ENCODE measurements at places on chromosomes 4 and X.
A peak's percentile ranks its signal among the peaks of the same experiment; 100 is the strongest.

DNA sequence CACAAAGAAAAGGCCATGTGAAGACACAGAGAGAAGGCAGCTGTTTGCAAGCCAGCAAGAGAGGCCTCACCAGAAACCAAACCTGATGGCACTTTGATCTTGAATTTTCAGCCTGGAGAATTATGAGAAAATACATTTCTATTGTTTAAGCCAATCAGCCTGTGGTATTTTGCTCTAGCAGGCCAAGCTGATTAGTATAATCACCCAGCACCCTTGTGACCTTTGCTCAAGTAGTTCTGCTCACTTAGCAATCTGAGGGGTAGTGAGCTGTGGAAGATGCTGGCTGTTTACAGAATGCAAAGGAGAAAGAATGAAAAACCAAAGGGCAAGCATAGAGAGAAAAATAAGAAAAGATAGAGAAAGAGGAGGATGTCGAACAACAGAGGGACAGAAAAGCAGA is 396.4 kb upstream of the BOD1L1 start:
- no peak for DNase-seq

GRCh38 chr4:87093443-87094123 is 126.8 kb downstream of the KLHL8 start:
- peak; percentile 26 for DNase-seq

DNA sequence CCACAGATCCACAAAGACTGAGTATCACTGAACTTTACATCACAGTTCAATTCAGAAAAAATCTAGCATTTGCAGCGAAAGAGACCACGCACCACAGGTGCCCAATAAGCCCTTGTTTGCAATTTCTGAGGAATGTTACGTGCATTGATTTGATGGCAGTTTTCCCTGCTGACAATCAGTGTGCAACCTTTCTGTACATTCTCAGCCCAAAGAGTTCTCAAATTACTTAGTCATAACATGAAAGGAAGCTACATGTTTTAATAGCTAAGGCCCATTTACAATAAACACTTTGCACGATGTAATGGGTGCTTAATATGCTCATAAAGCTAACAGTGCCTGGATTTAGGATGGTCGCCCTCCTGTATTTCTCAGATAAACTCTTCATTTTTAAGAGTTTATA is 47.9 kb downstream of the PTCHD1 start:
- DNase-seq, result no peak

DNA sequence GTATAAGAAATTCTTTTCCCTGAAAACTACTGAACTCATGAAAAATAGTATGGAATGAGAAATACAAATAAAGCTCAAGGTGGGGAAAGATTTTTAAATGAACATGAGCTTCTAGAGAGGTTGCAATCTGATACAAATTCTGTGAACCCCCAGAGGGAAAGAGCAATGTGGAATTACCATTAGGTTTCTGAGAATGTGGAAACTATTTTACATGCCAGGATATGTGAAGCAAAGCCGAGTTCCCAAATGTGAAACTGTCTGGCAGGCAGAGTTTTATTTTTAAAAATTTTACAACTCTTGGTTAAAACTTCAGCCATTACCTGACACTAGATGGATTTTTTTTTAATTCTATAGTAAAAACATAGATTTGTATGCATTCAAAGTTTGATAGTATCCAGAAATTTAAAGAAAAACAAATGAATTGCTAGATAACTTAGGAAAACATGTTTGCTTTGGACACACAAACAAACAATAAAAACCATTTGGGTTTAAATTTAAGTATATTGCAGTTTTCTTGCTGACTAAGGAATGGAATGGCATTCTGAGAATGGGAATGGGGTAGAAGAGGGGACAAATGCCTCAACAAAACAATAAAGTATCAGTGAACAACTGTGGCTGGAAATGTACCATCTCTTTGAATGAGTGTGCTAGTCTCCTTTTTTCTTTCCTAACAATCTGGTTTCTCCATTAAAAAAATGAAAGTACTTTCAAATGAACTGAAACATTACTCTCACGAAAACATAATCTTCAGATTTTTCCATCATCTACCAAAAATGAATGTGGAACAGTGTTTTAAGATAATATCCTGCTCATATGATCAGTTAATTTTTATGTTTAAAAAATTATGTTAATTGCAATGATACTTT is 99.6 kb downstream of the PCDH18 start:
- no peak for DNase-seq

DNA sequence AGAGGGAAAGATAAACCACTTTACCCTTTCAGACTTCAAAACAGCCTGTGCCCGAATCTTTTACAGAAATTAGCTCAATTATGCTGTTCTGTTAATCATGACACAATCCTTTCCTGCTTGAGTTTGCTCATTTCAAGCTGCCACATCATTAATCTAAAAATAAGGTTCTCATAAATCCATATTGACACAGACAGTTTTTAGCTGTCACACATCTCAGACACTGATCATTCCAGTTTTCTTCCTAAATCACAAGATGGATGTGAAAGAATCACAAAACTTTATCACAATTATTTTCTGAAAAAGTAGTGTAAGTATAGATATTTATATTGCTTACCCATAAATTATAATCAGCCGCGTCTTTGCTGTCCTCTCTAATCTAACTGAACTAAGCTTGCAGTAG is 27.9 kb upstream of the AMELX start:
- DNase-seq, result no peak

- DNase-seq, result no peak
Measured at GRCh38 chr4:2898001-2898400, 54.4 kb downstream of the ADD1 start.

GRCh38 chr4:187993827-187994226 is 1.7 kb upstream of the ZFP42 start:
- no peak for DNase-seq

GRCh38 chrX:122586831-122587230 is 597.2 kb upstream of the GRIA3 start:
- DNase-seq, result no peak

DNA sequence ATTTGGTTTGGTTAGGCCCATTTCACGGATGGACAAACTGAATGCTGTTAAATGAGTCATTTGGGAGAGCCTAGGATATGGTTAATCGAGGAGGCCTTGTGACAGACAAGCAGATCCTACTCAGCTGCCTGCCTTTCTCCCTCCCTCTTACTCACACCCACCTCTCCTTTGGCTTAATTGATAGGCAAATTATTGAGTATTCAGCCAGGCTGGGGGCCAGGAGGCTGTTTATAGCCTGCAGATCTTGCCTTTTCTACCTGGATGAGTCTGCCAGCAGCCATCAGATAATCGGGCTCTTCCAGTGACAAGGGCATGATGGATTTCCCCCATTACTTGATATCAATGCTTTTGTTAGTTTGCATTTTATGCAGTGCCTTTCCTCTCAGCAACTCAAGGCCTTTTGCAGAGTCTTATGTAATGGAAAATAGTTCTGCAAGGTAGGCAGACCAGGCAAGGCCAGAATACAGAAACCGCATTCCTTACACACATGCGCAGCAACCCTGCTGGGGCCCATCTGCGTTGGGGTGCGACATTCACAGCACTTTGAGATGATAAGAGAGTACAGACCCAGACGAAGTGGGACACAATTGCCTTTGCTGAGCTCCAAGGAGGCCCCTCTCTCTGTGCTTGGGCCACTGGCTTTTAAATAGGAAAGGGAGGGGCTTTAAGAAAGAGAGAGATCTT is 96.2 kb upstream of the ATP6AP2 start:
- DNase-seq, result no peak

DNA sequence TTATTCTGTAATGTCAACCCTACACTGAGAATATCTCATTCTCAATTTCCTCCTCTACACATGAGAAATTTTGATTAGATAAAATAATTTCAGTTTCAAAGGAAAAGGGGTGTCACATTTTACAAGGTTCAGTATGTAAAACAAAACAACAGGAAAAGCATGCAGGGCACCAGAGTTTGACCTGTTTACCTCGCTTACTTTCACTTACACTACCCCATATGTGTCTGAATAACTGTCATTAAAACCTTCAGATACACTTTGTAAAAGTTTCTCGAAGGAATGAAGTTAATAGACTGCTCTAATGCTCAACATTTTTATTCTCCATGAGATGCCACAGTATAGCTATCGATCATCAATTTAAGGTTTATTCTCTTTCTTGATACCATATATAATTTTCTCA is 12.3 kb upstream of the PCDH10 start:
- no peak for DNase-seq

- DNase-seq, result no peak
Measured at GRCh38 chr4:106116025-106116424, 200.0 kb downstream of the TBCK start.

DNA sequence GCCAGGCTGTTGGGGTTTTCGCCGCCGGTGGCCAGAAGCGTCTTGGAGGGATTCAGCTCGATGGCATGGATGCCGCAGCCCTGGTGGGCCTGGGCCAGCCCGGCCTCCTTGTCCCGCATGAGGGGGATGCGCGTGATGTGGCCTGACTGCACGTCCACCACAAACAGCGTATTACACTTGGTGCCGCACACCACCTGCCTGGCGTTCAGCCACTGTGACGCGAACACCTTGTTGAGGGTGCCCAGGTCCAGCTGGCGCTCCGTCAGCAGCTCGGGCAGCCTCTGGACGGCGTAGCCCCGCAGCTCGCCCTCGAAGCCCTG is 728 bp downstream of the DCAF12L2 start:
- DNase-seq, result no peak

DNA sequence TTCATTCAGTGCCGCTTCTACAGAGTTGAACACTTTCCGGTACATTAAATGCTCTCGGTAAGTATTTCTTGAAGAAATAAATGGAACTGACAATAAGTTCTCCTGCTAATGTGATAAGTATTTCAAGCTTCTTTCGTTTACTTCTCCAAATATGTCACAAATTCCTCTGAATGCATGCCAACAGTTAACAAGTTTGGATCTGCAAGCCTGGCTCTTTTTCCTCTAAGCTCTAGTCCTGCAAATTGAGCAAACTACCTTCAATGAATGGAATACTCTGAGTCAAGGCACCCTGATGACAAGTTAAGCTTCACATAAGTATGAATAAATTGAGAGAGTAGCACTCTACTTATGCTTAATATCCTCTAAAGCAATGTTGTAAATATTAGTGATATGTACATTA is 403.6 kb downstream of the PDGFC start:
- DNase-seq, result no peak

GRCh38 chr4:70614184-70614555 is 14.4 kb upstream of the ENAM start:
- DNase-seq, result no peak

- no peak for DNase-seq
Measured at GRCh38 chrX:136262243-136262642, 11.0 kb upstream of the MAP7D3 start.

DNA sequence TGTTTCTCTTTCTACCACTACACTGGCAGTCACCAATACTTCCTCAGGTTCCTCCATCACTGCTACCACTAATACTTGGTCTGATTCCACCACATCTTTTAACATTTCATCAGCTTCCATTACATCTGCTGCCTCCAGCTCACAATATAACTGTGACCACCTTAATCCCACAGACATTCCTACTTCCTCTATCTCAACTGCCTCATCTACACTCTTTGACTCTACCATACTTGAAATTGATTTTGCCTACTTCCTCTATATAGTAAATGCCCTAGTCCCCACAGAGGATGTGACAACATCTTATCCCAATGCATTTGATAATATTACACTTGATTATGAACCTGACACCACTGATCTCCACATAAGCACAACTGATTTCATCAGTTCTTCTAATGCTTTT is 29.0 kb downstream of the OPRPN start:
- DNase-seq, result no peak

- DNase-seq, result no peak
Measured at GRCh38 chrX:53316860-53317237, 35.5 kb upstream of the IQSEC2 start.

DNA sequence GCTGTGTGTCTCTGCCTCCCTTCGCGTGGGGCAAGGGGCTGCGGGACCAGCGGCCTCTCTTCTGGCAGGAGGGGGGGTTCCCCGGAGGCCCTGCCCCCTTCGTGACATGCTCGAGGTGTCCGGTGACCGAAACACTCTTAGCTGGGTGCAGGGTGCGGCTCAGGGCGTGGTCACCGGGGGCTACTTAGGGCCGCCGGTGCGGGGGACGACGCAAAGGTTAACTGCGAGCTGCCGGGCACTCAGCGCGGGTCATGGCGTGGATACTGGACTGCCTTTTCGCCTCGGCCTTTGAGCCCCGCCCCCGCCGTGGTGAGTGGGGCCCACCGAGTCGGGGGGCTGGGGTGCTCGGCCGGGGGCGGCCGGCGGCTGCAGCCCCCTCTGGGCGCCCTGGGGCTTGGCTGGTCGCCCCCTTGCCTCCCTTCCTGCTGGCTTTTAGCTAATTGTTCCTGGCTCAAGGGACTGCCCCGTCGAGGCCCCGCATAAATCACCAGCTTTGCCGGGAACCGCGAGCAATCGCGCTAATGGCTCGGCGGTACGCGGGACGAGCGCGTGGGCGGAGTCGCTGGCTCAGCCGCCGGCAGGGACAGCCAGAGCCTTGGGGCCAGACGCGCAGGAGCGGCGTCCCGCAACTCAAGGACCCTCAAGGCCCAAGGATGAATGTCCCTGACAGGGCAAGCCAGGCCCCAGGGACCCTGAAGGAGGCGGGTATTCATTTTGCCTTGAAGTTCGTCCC is at the start of gene ARHGAP36:
ARHGAP36 (plus strand) TSS at position 211 of the 733 bp plus-strand sequence. CDS start 23,320 bp downstream, outside the sequence.
- no peak for DNase-seq

DNA sequence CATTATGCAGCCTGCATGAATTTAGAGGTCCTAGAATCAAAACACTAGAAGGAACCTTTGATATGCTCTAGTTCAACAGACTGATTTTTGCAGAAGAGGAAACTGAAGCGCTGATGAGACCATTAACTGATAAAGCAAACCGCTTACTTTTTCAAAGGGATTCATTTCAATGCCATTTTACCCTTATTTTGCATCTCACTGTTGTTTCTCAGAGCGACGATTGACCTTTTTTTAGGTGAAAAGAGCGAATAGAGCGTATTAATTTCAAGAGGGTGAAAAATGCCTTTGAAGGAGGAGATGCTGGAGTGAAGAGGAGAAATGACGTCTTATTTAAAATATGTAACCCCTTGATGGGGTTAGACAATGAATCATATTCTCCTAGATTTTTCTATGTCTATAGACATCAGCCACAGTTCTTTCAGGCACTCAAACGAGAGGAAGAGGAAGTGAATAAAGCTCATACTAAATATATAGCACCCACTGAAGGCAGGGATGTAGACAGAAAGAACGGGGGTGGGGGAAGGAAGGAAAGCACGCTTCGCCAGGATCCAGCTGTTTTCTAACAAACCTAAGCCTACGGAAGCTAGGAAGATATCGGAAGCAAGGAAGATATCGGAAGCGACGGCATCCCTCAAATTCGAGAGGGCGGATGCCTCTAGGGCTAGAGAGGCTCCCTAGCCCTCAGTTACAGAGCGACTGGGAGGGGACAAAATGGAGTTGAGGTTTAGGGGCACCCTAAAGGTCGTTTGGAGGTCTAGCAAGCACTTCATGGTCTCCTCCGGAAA is 848 bp downstream of the ACSL4 start:
- DNase-seq, result no peak
